CD4-positive, alpha-beta T cell treated with Interleukin-17A for 4 hours (primary cell): ENCODE measurements at places on chromosomes 5 and 9.

DNA sequence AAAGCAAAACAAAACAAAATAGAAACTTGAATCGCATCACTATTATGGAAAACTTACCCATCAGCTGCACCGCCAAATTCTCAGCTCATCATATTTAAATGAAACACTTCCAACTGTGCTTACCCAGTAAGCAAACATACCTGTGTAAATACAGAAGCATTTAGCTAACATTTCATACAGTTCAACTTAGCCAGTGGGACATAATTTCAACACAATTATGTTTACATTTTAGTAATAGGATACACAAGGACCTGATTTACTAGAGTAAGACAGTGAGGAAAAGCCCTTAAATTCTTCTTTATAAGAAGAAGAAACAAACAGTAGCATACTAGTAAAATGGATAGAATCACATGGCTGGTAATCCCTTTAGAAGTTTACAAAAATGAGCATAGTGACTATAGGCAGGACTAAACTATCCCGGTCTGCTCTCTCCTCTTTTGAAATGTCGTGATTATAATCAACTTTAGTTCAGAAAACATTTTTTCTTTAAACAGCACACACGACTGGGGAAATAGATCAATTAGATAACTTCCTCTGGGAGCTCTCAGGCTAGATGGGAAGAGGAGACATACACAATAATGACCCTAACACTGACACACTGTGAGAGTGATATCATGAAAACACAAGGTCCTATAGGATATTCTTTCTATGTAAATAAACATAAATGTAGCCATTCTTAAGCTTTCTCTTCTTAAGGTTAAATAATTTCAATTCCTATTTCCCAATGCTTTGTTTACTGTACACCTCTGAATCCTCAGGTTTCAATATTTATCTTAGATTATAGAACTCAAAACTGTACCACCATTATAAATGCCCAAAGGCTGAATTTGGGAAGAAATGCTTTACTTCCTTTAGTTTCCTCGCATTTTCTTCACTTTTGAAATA is 15.9 kb upstream of the CDC20B start:
- no peak for DNase-seq

- DNase-seq: no peak
These were observed 12.2 kb upstream of the SLC22A4 start for GRCh38 chr5:132281856-132282614.

DNA sequence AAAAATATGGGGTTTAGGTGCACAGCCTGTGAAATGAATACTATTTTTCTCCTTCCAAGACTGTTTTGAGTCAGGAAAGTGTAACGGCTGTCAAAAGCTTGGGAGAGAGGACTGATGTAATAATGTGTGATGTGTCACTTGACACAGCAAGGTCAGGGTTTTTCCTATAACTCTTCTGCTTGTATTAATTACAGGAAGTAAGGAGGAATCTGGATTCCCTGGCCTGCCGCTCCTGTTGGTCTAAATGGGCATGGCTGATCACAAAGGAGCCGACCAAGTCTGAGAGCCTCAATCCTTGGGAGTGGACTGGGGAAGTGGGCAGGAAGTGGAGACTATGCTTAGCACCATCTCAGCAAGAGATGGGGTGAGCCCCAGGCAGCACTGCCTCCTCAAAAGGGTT is 16.7 kb upstream of the SLC28A3 start:
- no peak for DNase-seq

GRCh38 chr9:133427658-133428348 is 5.6 kb downstream of the ADAMTS13 start:
- no peak for DNase-seq

- no peak for DNase-seq
These were observed 790.8 kb downstream of the BRINP1 start for GRCh38 chr9:118578467-118578866.

DNA sequence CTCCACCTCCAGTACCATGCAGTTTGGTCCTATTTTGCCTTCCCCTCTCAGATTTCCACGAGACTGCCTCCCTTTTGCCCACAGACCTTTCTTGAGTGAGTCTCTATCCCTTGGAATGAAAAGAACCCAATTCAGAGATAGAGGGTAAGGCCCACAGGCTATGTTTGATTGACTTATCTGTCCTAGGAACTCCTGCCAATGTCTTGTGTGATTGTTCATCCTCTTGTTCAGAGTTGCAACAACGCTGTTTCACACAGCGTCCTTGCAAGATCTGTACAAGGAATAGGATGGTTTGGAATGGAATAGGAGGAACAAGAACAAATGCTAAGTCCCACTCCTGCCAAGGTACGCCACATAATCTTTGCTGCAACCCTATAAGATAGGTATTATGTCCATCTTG is 142.2 kb upstream of the ABCA1 start:
- DNase-seq: no peak

GRCh38 chr5:147396070-147396823 is 113.6 kb downstream of the DPYSL3 start:
- DNase-seq: no peak

DNA sequence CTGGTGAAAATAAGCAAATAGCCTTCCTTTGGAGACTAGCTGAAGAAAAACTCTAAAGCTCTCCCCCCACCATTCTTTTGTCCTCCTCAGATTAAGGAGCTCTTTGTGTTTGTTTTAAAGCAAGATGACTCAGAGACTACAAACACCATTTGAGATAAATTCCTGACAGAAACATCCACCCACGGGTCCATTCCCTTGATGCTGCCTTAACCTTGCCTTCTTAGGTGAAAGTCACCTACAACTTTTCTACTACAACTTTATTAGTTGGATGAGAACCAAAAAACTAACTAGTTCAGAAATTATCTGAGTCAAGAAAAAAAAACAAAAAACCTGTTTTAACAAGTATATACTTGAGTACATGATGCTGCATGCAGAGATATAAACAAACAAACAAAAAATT is 831.1 kb downstream of the NR2F1-AS1 start:
- no peak for DNase-seq

DNA sequence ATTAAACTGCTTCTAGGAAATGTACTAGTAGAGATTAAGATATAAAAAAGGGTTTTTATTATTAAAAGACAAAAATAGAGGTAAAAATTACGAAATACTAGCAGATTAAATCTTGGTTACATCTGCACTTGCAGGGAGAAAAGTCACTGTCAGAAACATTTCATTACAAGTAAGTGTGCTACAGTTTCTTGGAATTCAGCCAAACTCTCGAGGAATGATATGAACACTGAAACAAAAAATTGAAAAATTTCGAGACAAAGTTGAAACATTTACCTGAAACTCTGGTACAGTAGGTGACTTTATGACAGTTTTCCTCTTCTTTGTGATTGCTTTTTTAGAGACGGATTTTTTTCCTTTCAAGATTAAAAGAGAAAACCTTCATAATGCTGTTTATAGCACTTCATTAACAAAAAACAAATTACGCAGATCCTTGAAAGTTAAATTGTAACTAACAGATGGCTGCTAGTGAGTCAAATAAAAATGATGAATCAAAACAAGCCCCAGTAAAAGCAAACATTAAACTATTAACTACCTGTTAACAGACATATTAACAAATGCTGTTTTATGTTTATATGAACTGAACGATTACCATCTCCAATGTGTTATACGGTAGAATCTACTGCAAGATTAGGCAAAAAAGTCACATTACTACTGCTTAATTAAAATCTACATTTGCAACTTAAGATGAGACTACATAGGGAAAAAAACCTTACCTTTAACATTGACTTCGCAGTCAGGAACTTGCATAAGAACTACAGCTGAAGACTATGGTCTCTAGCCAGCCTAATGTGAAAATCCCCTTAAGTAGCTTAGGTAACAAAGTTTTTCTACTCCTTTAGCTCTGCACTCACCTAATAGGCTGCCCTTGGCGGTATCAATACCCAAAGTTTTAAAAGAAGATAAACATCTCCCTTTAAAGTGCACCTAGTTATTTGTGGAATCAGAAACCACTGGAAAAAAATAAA is 61.4 kb downstream of the RANBP6 start:
- DNase-seq: no peak

DNA sequence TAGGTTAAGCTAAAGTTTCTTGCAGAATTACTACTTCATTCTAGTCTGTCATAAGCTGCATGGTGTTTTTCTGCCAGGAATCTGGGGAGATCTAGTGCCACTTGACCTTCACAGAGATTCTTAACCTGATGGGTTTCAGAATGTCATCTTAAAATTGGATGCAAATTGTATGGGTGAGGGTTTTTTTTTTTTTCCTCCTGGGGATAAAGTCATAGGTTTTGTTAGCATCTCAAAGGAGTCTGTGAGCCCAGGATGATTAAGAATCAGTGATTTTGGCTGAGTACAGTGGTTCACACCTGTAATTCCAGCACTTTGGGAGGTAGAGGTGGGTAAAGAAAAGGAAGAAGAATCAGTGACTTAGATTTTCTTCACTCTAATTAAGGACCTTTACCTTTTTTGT is 51.2 kb downstream of the NIM1K start:
- no peak for DNase-seq
